ENCODE measurements at places on chromosomes 1 and 21. TPM values are rescaled to one million over a fixed set of nuclear protein-coding genes. Genes with fewer than 3 reads are reported as not detected.

DNA sequence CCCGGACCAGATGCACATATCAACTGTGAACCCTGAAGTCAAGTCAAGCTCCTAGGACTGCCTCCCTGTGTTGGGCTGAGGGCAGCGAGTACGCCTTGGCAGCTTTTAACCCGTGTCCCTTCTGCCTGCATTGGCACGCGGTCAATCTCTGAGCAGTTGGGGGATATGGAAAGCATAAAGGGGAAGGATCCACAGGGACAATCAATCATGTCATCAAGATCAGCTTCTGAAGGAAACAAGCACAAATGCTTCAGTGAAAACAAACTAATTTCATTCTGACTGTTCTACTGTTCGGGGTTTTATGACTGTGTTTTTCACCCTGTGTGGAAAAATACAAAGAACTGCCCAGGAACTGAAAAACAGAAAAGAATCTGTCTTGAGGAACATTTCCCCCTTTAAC lies 106.2 kb downstream of the RUNX1 start:
- no peak overlapping the region for H3K4me3 ChIP-seq
- no peaks in the 10 kb centered on the region for H3K27me3 ChIP-seq
- no peaks in the 10 kb centered on the region for H3K4me1 ChIP-seq

GRCh38 chr1:49197081-49197480 lies 420.4 kb upstream of the BEND5 start:
- no peaks in the 10 kb centered on the region for H3K36me3 ChIP-seq
- no peaks in the 10 kb centered on the region for H3K27me3 ChIP-seq
- H3K4me1 ChIP-seq: peaks cover 5% of the 10 kb centered on the region
- H3K27ac ChIP-seq: no peak overlapping the region

Gene DHCR24
- 23.6 TPM for total RNA-seq

Gene ACTRT2
- not detected for total RNA-seq
